Lung (tissue), 17 donors: ENCODE measurements at places on chromosomes 3 and 15. TPM values are rescaled to one million over a fixed set of nuclear protein-coding genes. Genes with fewer than 3 reads are reported as not detected.

DNA sequence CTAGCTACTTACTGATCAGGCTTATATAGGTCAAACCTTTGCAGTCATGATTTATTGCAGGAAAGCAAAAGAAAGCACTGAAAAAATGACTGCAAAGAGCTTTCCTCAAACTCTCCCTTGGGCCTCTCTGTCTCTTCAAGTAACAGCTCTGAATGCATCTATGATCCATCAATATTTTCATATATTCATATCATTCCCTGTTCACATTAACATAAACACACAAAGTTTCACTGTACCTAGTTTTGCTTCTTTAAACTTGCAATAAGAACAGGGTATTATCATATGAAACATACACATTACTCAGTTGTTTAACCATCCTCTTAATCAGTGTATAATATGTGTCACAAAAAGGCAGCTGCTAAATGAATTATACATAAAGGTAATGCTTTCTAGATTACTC is 107.9 kb upstream of the ARL6 start:
- H3K27me3 ChIP-seq: no peaks in the 10 kb centered on the region
- DNase-seq: no peak
- H3K27ac ChIP-seq: no peak overlapping the region

- no peak overlapping the region for H3K27ac ChIP-seq
- H3K4me1 ChIP-seq: no peaks in the 10 kb centered on the region
- no peaks in the 10 kb centered on the region for H3K36me3 ChIP-seq
- H3K27me3 ChIP-seq: peaks cover 29% of the 10 kb centered on the region
- DNase-seq: peak; percentile 52
Measured at GRCh38 chr3:49867871-49868321, 1.8 kb downstream of the CAMKV start.

DNA sequence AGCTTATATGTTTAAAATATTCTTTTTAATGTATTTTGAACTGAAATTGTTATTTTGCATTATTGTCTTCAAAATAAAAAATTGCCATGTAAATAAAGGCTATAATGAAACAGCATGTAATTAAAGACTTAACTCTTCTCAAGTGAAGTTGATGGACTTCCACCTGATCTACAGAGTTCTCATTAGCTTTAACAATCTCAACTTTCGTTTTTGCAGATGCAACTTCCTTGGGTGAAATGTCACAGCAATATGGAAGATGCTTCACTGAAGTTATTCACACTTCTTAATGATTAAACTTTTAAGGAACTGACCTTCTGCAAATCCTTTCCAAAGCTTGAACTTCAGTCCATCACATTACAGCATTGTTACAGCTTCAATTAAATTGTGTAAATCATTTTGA is 63.6 kb downstream of the OSTN start:
- H3K4me1 ChIP-seq: no peaks in the 10 kb centered on the region
- H3K27ac ChIP-seq: no peak overlapping the region
- DNase-seq: no peak
- no peaks in the 10 kb centered on the region for H3K36me3 ChIP-seq
- H3K4me3 ChIP-seq: no peak overlapping the region
- H3K27me3 ChIP-seq: no peaks in the 10 kb centered on the region

DNA sequence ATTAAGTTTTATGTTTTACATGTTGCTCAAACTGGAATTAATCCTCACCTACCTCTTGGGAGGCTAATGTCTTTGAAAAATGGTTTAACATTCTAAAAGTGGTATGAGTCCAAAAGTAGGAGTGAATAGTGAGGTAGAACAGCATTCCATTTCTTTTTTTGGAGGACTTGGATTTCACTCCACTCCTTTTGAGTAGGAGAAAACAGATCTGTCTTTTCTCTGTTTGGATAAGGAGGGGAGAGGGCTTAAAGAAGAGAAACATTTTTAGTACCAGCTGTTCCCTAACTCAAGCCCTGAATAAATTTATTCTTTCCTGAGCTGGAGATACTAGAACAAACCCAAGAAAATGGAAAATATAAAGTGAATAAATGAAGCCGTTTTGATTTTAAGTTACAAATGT is 687.9 kb downstream of the MECOM start:
- no peaks in the 10 kb centered on the region for H3K4me1 ChIP-seq
- no peaks in the 10 kb centered on the region for H3K36me3 ChIP-seq
- DNase-seq: peak; percentile 57
- no peak overlapping the region for H3K4me3 ChIP-seq
- H3K27me3 ChIP-seq: no peaks in the 10 kb centered on the region

GRCh38 chr3:13078163-13078905 is 5.1 kb upstream of the IQSEC1 start:
- no peak overlapping the region for H3K4me3 ChIP-seq
- H3K4me1 ChIP-seq: no peaks in the 10 kb centered on the region
- peaks cover 4% of the 10 kb centered on the region for H3K27me3 ChIP-seq
- H3K36me3 ChIP-seq: no peaks in the 10 kb centered on the region
- H3K27ac ChIP-seq: no peak overlapping the region
- peak; percentile 52 for DNase-seq

- no peak overlapping the region for H3K27ac ChIP-seq
- peaks cover 42% of the 10 kb centered on the region for H3K4me1 ChIP-seq
- no peaks in the 10 kb centered on the region for H3K36me3 ChIP-seq
- H3K27me3 ChIP-seq: no peaks in the 10 kb centered on the region
- H3K4me3 ChIP-seq: no peak overlapping the region
Measured at GRCh38 chr3:69763458-69763857, 24.2 kb downstream of the MITF start.

The ATP6V1A gene
- total RNA-seq: 99.6 TPM

GRCh38 chr3:151638555-151639417 is 94.9 kb upstream of the AADACL2 start:
- H3K4me1 ChIP-seq: peaks cover 1% of the 10 kb centered on the region
- no peaks in the 10 kb centered on the region for H3K36me3 ChIP-seq
- no peaks in the 10 kb centered on the region for H3K27me3 ChIP-seq
- no peak overlapping the region for H3K4me3 ChIP-seq
- DNase-seq: peak; percentile 43

- peaks cover 33% of the 10 kb centered on the region for H3K4me1 ChIP-seq
- no peak overlapping the region for H3K27ac ChIP-seq
- peaks cover 59% of the 10 kb centered on the region for H3K36me3 ChIP-seq
- no peaks in the 10 kb centered on the region for H3K27me3 ChIP-seq
- DNase-seq: peak; percentile 97
Measured at GRCh38 chr15:70062321-70062956, 35.3 kb downstream of the TLE3 start.

GRCh38 chr3:108185536-108185935 is 36.7 kb downstream of the IFT57 start:
- no peaks in the 10 kb centered on the region for H3K27me3 ChIP-seq
- no peak overlapping the region for H3K27ac ChIP-seq
- no peak for DNase-seq
- H3K4me3 ChIP-seq: no peak overlapping the region
- H3K36me3 ChIP-seq: peaks cover 15% of the 10 kb centered on the region
- no peaks in the 10 kb centered on the region for H3K4me1 ChIP-seq

- no peak for DNase-seq
- H3K27ac ChIP-seq: no peak overlapping the region
- no peaks in the 10 kb centered on the region for H3K27me3 ChIP-seq
- H3K36me3 ChIP-seq: no peaks in the 10 kb centered on the region
- no peaks in the 10 kb centered on the region for H3K4me1 ChIP-seq
Measured at GRCh38 chr3:53921296-53921695, 29.6 kb upstream of the SELENOK start.

DNA sequence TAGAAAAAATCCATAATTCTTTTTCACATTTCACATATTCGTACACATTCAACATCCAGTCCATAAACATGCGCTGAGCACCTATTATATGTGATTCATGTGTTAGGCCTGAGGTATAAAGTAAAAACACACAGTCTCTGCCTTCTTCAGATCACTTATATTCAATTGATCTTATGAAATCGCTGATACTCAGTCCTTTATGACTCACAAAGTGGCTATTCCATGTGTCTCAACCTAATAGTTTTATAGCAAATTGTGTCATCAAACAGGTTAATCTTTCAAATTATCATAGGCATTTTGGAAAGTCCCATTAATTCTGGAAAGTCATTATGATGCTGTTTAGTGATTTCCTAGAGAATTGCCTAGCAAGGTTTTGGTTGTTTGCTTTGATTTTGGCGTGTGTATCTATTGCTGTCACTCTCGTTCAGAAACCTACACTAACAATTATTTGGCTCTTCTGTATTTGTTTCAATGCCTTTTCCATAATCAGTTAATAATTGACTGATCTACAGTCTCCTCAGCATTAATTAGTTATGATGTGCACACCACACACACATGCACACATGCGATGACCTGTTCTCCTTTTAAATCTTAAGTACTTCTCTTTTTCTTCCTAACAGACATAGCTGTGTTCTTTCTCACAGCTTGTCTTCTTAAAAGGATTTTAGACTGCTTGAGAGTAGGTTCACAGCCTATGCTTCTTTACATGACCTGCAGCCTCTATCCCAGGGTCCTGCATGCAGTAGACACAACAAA is 353.1 kb downstream of the MECOM start:
- peaks cover 27% of the 10 kb centered on the region for H3K4me1 ChIP-seq
- no peak overlapping the region for H3K27ac ChIP-seq
- no peaks in the 10 kb centered on the region for H3K36me3 ChIP-seq
- no peak overlapping the region for H3K4me3 ChIP-seq

The HRG gene
- total RNA-seq: not detected

DNA sequence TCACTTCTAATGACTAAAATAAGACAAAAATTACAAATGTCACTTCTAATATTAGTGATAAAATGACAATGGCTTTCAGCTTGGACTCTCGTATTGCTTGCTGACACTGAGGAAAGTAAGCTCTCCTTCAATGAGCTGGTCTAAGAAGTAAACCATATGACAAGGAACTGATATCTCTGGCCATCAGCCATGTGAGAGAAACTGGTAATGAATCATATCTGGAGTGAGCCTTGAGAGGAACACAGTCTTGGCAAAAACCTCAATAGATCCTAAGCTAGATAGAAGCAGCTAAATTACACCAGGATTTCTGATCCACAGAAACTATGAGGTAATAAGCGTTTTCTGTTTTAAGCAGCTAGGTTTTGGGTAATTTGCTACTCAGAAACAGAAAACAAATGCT is 1575.1 kb downstream of the OTOL1 start:
- no peak overlapping the region for H3K4me3 ChIP-seq
- H3K36me3 ChIP-seq: no peaks in the 10 kb centered on the region
- peak; percentile 93 for DNase-seq
- no peak overlapping the region for H3K27ac ChIP-seq

GRCh38 chr3:59502806-59503205 is 453.0 kb upstream of the CFAP20DC start:
- no peak overlapping the region for H3K27ac ChIP-seq
- DNase-seq: no peak
- H3K36me3 ChIP-seq: no peaks in the 10 kb centered on the region
- H3K27me3 ChIP-seq: no peaks in the 10 kb centered on the region
- H3K4me3 ChIP-seq: no peak overlapping the region

DNA sequence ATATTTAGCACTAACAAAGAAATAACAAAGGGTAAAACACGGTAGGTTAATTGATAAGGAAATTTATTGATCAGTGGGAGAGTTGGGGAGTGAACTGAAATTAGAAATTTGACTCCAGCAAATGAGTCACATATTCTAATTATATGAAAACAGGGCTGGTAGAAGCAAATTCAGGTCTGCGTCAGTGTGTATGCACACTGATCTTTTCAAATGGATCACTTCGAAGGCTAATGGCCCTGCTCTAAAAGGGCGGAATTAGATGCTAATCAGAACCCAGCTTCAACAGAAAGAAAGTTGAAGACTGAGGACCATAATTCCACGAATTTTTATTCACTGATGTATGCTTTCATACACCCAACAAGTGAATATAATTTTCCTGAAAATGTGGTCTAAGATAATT is 762.4 kb upstream of the DPPA4 start:
- DNase-seq: no peak
- H3K27ac ChIP-seq: no peak overlapping the region
- H3K4me3 ChIP-seq: no peak overlapping the region
- H3K36me3 ChIP-seq: no peaks in the 10 kb centered on the region

DNA sequence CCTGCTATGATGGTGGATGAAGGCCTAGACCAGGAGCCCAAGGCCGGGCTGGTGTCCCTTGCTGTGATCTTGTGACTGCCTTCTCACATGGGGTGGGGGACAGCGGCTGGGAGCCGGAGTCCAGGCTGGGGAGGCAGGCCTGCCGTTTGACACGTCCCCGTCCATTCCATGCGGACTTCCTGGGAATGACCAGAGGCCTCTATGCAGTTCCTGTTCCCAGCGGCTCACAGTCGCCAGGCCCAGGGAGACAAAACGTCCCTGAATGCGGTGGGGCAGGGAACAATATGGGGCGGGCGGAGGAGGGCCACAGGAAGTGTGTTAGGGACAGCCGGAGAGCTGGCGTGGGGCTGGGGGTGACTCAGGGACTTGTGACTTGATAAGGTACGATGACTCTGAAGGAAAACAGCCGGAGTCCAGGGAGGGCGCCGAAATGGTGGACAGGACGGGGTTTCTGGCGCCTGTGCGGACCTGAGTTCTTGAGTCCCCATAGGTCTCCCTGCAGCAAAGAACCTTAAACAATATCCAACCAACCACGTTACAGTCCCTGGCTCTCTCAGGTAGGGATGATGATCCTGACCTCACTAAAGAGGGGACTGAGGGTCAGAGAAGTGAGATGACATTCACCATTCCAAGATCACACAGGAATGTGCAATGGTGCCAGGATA is 40.5 kb upstream of the SMAD6 start:
- peak overlapping the region; percentile 77 for H3K27ac ChIP-seq
- H3K36me3 ChIP-seq: no peaks in the 10 kb centered on the region
- H3K4me3 ChIP-seq: no peak overlapping the region
- H3K27me3 ChIP-seq: no peaks in the 10 kb centered on the region
- peak; percentile 54 for DNase-seq

DNA sequence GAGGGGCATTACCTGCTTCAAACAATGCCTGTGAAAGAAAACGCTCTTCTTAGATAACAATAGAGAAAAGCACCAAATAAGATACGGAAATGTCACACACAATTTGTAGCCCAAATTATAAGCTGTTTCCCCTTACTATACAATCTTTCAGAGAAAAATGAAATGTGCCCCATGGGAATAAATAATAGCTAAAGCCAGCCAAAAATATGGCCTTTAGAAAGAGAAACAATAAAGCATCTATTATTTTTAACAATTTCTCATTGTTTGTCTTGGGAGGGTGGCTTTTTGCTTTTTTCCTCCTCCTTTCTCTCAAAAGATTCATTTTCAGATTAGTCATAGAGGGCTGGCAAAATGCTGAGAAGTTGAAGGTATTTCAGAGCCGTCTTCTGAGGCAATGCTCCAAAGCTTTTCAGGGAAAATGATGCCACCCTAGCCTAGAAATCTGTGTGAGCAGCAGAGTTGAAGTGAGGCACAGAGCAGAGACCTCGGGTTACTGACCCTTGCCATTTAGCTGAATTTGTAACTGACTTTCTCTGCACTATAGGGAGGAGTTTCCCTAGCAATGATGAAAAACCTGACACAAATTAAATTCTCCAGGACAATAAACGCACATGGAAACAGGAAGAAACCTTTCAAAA is 86.3 kb upstream of the PRICKLE2 start:
- no peaks in the 10 kb centered on the region for H3K27me3 ChIP-seq
- no peaks in the 10 kb centered on the region for H3K4me1 ChIP-seq
- no peak overlapping the region for H3K27ac ChIP-seq
- no peak for DNase-seq
- H3K36me3 ChIP-seq: no peaks in the 10 kb centered on the region

DNA sequence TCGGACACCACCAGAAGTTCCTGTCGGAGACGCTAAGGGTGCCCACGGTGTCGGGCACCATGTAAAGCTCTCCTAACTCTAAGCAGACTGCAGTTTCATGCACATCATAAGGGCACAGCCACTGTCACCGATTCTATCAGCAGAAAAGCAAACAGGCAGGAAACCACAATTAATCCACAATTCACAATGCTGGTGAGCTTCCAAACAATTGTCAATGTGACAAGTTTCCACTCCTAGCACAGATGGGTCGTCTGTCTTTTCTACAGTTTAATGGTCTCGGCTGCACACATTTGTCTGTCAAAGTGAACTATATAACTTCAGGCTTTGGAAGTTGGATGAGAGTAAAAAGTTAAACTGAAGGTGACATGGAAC is 8.8 kb upstream of the OCA2 start:
- peaks cover 16% of the 10 kb centered on the region for H3K36me3 ChIP-seq
- peaks cover 16% of the 10 kb centered on the region for H3K27me3 ChIP-seq
- no peak for DNase-seq
- peaks cover 30% of the 10 kb centered on the region for H3K4me1 ChIP-seq
- H3K27ac ChIP-seq: no peak overlapping the region
